Stimulated activated CD4-positive, alpha-beta T cell treated with anti-CD3 and anti-CD28 coated beads, Interleukin-15, amount 100 ng/mL, for 24 hours (primary cell): ENCODE measurements at places on chromosomes 4 and X.

GRCh38 chrX:119728487-119728886 lies 29.9 kb upstream of the SOWAHD start:
- DNase-seq = no peak

- DNase-seq = no peak
These were observed 282.4 kb downstream of the C4orf33 start for GRCh38 chr4:129378364-129378763.

DNA sequence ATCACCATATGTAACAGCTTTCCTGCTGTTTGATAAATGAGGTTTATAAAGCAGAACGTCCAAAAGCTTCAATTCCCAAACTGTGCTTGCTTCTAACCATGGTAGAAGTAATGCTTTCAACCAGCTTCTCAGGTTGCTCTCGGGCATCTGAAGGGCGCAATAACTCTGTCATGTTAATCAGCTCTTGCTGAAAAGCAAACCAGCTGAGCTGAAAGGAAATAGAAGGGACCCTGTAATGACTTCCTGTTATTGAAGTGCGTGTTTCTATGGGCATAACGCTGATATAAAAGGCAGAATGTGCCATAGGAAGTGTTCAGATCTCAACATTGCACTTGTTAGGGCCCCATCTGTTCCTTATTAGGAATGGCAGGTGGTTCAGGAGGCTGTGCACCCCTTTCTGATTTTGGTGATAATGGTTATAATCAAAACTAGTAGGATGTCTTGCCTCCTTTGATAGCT lies 21.2 kb downstream of the HERC3 start:
- no peak for DNase-seq

DNA sequence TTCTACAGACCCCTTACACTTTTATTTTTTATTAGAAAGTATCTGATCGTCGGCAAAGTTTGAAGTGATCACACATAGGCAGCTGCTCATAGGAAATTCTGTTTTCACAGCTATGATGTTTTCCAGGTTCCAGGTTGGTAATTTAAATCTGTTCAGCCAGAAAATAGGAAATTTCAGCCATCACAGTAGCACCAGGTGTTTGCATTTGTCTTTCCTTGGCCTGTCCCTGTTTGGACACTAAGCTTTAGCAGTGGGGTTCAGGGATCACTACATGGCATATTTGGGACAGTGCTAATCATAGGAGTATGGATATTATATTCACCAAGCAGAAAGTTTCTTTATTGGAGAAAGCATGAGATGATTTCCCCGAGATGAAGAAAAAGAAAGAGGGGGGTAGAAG lies 92.9 kb downstream of the ANK2 start:
- no peak for DNase-seq

DNA sequence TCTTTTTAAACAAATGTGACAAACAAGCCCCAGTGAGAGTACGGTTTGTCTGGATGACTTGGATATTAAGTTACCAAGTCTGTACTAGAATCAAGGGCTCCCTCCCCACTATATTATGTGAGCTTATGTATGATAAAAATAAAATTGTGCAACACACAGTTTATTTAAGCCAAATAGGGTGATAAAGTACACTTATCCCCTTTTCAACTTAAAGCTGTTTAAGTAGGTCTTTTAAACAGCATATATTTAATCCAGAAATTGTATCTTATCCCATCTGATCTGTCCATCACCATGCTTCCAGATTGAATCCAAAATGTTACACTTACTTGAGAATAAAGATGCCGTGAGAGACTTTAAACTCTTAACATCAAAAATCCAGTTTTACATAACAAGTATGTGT lies 2.0 kb upstream of the KLHL34 start:
- no peak for DNase-seq

GRCh38 chr4:144174401-144175067 lies 34.0 kb upstream of the GYPA start:
- peak; percentile 7 for DNase-seq

- peak; percentile 2 for DNase-seq
These were observed 87.2 kb upstream of the MCF2 start for GRCh38 chrX:139795196-139795595.

DNA sequence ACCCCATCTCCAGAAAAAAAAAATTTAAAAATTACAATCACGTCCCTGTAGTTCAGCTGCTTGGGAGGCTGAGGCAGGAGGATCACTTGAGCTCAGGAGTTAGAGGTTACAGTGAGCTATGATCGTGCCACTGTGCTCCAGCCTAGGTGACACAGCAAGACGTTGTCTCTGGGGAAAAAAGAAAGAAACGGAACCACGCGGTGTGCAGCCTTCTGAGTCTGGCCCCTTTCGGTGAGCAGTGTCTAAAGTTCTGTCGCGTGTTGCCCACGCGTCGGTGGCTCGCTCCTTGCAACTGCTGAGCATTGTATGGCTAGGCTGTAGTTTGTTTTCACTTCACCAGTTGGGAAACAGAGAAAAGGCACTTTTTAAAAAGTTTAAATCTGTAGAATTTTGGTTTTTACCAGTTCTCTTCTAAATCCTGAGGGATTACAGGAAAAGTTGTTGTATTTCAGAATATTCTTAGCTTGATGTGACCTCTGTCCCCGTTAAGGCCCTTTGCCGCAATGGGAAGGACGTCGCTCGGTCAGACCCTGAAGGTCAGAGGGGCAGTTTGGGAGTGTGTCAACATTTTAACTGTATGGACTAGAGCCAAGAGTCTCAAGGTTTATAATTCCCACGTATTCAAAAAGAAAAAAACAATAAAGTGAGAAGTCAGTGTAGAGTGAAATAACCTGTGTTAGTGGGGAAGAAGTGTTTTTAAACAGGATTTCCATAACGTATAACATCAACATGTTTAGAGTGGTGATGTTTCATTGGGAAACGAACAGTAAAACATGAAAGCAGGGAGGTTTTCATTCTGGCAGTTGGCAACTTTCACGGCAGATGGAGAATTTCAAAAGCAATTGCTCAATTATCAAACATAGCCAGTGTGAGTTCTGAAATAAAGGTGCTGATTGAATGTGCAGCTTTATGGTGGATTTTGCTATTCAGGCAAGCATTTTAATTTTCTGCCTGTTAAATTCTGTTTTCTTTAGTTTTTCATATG lies 45.8 kb upstream of the MSANTD1 start:
- peak; percentile 58 for DNase-seq

DNA sequence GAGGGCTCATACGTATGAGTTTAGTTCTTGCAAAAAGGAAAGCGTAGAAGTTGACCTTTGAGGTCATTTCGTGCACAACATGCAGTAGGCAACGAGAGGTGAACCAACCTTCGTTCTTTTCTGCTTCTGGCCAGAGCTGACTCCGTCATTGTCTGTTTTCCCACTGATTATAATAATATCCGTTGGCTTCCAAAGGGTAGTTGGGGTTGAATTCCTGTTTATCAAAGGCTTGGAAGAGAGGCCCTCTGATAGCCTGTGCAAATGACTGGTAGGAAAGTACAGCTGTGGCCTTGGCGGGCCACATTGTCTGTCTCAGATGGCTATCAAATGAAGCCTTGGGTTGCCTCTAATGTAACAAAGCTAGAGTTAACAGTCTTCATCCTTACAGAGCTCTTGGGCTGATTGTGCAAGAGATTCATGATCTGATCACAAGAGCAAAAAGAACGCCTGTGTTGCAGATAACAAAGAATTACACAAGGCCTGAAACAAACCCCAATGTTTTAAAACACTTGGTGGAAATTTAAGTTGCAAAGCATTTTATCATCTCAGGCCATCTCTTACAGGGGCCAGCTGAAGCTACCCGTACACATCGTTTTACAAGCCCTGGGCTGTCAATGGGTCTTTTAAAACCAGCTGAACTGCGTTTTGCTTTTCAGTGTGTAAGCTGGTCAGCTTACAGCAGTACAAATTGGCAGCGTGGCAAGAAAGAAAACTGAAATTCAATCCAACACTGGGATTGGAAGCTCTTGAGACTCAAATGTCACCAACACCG lies 46.1 kb upstream of the FAM9C start:
- peak; percentile 9 for DNase-seq

- DNase-seq = no peak
These were observed 49.8 kb upstream of the C1QTNF7 start for GRCh38 chr4:15378062-15378461.

GRCh38 chr4:149708513-149709130 lies 107.0 kb downstream of the IQCM start:
- no peak for DNase-seq

DNA sequence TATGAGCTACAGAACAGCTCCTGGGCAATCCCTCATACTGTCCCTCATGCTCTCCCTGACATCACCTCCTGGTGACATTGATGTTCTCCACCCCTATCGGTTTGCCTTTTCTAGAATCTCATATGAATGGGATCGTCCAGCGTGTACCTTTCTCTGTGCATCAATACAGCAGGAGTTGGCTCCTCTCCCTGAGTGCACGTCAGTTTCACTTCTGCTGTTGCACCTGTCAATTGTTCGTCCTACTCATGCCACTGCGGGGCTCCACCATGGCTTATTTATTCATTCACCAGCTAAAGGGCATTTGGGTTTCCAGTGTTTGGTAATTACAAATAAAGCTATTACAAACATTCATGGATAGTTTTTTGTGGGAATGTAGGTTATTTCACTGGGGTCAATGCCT lies 269.1 kb upstream of the ZFP42 start:
- DNase-seq = no peak

DNA sequence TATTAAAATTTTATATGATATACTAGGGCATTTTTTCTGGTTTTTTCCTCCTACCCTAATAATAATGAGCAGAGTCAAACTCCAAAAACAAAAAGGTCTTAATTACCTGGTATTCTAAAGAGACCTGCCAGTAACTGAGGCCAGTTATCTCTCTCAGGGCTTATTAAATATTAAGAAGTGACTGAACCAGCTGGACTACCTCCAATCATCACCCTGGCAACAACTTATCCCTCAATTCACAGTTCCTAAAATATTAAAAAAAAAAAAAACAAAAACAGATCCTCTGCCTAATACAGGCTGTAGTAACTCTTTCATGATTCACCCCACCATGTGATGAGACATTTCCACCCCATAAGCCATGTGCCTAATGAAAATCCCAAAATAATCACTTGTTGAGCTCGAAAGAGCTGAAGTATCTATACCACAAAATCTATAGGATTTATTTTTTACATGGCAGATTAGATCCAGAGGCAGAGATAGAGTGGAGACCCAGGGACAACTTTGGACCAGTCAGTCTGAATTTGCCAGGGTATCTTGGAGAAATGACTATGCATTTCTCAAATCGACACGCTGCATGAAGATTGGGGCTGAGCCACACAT lies 698.0 kb downstream of the FAT4 start:
- no peak for DNase-seq

- DNase-seq = no peak
These were observed 346.2 kb downstream of the MAPK10 start for GRCh38 chr4:86013621-86014020.

DNA sequence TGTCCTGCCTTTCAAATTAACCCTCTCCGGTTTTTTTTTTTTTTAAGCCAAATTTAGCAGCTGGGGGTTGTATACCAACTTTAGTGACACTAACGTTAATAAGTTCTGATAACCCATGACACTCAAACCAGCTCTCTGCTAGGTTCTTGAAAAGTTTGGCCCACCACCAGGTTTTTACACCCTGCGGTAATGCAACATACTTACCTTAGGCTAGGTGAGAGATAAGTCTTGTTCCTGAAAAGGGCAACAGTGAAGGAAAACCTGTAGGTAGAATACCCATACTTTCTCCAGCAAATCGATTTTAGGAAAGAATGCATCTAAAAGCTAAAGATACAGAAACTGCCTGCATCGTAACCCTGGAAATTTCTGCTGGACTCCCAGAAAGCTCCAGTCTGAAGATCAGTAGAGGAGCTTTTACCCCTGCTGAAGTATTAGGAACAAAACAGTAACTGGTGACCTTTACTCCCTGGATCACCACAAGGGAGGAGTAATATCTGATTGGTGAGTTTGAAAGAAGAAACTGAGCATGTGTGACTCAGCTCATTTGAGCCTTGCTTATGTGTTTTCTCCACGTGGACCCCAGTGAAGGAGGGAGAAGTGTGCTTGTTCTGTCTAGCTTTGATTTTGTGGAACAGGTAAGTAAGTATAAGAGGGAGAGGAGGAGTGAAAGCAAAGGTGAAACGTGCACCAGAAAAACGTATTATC lies 34.4 kb upstream of the COX18 start:
- no peak for DNase-seq

GRCh38 chr4:119646347-119647071 lies 17.9 kb upstream of the PDE5A start:
- DNase-seq = no peak

- DNase-seq = no peak
These were observed 20.8 kb downstream of the GUCY1A1 start for GRCh38 chr4:155687380-155687982.
